Hematopoietic multipotent progenitor cell treated with erythropoietin and hydrocortisone succinate and interleukin-3 and kit ligand, for 17 days (in vitro differentiated cells): ENCODE measurements at places on chromosomes 11 and 22.

- no peak for DNase-seq
Observed at GRCh38 chr11:1116666-1117390, 40.9 kb upstream of the MUC5AC start.

GRCh38 chr22:44325718-44326490, 13.2 kb upstream of the SHISAL1 start:
- no peak for DNase-seq

DNA sequence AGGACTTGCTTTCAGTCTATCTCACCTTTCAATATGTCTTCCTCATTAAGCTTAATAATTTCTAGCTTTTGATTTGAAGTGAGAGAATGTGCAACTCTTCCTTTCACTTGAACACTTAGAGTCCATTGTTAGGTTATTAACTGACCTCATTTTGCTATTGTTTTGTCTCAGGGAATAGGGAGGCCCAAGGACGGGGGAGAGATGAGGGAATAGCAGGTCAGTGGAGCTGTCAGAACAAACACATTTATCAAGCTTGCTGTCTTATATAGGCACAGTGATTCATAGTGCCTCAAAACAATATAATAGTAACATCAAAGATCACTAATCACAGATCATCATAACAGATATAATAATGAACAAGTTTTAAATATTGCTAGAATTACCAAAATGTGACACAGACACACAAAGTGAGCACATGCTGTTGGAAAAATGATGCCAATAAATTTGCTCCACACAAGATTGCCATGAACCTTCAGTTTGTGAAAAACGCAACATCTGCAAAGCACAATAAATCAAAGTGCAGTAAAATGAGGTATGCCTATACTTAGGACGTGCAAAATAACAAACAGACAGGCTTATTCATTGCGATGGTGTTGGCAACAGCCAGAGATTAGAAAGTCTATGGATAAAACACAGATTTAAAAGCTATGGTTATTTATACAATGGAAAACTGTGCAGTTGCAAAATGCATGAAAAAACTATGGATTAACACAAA, 106.3 kb upstream of the TEAD1 start:
- DNase-seq: no peak

DNA sequence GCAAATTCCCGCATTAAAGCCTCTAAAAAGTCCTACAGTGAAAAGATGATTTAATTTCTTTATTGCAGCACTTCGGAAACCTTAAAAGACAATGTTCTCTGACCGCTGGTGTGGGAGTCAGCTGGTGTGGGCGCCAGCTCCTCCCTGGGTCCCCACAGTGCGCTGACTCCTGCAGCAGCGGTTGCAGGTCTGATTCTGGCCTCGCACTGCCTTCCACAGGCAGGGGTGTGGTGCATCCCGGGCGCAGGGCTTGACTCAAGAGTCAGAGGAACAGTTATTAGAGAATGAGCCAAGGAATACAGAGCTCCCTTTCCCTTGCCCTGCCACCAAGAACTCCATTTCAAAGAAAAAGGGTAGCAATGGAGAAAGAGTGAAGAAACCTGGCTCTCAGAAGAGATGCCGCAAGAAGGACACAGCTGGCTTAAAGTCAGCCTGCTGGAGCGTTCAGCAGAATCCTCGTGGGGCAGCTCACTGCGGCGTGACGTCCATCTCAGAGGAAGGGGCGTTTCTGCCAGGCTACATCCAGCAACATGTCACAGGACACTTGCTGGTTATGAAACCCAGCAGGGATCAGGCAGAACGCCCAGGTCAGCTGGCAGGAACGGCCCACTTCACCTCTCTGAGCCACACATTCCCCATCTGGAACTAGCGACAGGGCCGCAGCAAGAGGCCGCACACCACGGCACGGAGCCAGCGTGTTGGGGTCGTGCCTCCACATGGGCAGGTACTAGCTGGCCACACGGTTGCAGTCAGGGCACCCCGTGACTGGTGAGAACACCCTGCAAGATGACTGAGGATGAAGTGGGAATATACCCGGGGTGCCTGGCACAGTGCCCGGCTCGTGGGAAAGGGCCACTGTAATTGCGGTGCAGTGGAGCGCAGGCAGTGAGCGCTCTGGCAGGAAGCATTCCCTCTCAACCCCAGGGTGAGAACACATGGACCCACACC, 18.1 kb upstream of the EFCAB6 start:
- DNase-seq: no peak

DNA sequence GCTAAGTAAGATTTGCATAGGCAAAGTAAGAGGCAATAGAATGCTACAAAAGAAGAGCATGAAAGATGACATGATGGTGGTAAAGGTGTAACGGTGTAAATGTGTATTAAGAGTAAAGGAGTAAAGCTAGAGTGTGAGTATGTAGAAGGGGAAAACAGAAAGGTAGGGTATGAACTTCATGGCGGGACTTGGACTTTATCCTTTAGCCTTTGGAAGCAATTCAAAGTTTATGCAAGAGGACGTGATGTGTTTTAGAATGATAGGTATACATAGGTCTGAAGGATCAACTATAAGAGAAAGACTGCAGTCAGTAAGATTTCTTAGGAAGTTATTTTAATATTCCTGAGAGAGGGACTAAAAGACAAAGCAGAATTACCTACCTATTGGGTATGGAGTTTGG, 358.0 kb upstream of the FAT3 start:
- no peak for DNase-seq

GRCh38 chr22:37979782-37980181, 4.6 kb downstream of the SOX10 start:
- no peak for DNase-seq
